Right cardiac atrium (tissue), 5 donors: ENCODE measurements at places on chromosomes 7 and 10.

DNA sequence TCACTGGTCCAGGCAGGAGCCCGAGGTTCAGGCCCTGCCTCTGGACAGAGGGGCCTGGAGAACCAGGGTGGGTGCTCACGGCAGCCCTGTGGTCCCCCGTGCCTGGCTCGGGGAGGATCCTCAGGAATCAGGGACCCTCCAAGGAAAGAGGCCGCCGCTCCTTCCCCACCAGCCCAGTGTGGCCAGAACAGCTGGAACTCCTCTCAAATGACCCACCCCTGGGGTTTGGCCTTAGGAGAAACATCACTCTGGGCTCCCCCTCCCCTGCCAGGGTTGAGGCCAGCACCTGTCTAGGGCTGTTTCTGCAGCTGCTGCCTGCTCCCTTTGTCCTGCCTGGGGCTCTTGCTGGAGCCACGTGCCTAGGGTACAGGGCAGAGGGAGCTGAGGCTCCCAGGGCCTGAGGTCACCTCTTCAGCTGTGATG, 161.0 kb downstream of the RNF216 start:
- peak; percentile 37 for DNase-seq

DNA sequence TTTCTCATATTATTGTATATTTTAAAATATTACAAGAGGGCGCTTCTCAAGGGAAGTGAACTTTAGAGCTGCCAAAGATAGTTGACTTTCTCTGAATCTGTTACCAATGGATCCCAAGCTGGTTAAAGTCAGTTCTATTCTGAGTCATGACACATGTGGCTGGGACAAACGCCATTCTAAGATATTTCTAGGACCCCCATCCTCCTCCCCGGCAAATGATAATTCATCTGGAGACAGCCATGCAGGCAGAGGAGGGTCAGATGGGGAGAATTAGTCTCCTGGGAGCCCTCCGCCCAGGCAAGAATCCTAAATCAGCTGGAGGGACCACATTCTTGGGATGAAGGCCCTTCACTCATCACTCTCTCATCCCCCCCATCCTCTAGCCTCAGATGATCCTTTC, 187.7 kb downstream of the GFRA1 start:
- no peak for DNase-seq

GRCh38 chr7:2483494-2483893, 7.3 kb upstream of the GRIFIN start:
- DNase-seq: no peak

- DNase-seq: no peak
Measured at GRCh38 chr10:70743430-70743788, 41.8 kb downstream of the TBATA start.

DNA sequence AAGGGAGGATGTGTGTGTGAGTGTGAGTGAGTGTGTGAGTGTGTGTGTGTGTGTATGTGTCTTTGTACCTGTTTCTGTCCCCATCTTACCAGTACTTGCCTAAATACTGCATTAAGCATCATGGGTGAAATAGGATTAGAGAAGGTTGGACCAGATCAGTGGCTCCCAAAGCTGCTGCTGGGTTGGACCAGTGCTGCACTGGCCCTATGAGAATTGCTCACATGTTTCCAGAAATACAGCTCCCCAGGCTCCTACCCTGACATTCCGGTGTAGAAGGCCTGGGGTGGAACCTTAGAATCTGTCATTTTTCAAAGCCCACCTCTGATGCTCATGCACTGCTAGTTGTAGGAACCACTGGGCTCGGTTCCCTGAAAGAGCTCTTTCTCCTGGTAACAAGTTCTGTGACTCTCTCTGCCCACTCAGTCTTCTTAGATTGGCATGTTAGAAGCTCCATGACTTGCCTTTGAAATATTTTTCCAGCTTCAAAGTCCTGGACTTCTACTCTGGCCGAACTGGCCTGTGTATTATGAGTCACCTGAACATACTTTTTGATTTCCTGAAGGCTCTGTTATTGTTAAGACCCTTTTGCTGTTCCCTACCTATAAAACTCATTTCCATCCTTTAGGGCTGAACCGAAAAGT, 224.7 kb downstream of the CUX1 start:
- no peak for DNase-seq

- DNase-seq: peak; percentile 74
Measured at GRCh38 chr7:81469869-81470723, 299.8 kb downstream of the HGF start.

DNA sequence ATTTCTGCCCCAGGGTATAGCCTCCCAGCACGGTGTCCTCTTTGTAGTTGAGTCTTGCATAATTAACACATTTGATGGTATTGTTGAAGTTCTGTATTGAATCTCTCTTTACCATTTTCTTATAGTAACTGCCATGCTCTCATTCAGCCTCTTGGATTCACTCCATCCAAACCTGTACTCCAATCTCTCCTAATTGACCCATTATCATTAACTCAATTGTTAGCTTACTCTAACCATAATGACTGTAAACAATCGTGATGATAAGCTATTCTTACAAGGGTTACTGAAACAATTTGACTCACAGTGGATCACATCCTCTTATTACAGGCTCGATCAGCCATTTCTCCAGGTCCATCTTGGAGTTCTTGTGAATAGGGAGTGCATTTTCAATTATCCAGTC, 191.9 kb upstream of the AGK start:
- DNase-seq: no peak

DNA sequence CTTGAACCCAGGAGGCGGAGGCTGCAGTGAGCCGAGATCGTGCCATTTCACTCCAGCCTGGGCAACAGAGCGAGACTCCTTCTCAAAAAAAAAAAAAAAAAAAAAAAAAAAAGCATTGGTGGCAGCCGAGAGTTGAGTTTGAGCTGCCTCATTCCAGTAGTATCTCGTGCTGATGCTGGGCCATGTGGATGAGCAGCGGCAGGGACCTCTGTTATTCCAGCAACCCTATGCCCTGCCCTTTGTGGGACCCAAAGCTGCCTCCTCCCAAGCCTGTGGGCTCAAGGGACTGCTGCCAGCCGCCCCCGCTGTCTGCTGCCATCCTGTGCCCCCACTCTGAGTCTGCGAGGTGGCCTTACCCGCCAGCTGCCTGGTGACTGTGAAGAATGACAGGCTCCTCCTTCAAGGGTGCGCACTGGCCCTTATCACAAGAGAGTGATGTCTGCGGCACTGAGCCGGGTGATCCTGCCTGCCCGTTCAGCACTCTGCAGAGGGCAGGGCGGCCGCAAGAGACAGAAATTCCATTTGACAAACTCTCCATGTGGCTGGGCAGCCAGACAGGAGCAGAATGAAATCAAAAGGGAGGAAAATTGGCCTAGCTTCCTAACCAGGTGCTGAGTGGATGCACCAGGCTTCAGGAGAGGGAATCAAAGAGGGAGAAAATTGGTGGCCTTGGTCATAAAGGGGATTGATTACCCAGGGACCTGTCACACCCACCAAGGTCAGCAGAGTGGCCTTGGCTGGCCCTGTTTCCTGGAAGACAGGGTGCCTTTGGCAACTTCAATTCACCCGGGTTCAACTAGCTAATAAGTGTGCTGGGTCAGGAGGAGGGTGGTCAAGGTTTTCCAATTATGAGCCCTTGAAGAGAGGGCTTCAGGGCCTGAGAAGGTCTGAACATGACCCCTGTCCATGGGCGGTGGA, 65.3 kb upstream of the ZMIZ1 start:
- no peak for DNase-seq

DNA sequence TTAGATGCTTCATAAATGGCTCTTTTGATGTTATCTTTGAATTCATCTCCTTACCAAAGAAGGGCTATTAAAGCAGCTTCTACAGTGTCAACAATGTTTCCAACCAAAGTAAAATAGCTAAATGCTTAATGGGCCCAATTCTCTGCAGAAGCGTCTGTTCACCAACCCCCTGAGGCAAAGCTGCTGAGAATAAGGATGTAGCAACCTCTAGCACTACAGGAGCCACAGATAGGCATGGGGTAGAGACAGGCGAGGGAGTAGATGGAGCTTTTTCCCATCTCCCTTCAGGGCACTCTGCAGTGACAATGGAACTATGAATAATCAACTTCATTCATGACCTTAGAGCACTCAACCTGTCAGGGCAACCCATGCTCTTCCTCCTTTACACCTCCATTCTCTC, 134.1 kb downstream of the FZD1 start:
- no peak for DNase-seq

GRCh38 chr10:98296524-98296923, 28.5 kb upstream of the LOXL4 start:
- DNase-seq: no peak

- no peak for DNase-seq
Measured at GRCh38 chr10:79188154-79188965, 119.6 kb downstream of the ZMIZ1 start.

DNA sequence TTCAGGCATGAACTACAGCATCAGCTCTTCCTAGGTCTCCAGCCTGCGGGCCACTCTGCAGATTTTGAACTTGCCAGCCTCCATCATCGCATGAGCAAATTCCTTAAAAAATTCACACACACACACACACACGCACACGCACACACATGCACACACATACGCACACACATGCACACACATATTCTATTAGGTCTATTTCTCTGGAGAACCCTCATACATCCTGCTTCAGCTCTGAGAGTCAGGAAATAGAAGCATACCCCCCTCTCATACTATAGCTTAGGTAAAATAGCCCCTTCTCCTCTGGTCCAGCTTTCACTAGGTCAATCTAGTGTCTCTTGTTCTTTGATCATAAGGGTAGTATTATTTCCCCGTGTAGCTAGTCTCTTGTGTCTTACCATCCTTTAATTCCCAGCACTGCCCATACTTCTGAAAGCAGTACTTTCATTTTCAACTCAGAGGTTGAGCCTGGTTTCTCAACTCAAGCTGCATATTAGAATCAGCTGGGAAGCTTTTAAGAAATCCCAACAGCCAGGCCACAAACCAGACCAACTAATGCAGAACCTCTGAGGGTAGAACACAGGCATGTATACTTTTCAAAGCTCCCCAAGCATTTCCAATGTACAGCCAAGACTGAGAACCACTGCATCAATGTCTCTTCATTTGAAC, 30.9 kb upstream of the ITGB8 start:
- DNase-seq: no peak

- no peak for DNase-seq
Measured at GRCh38 chr7:154817224-154817896, 185.6 kb downstream of the PAXIP1 start.

- DNase-seq: peak; percentile 82
Measured at GRCh38 chr10:3783316-3783681, 1.7 kb downstream of the KLF6 start.
